Activated CD4-positive, alpha-beta T cell treated with anti-CD3 and anti-CD28 coated beads for 24 hours (primary cell): ENCODE measurements at places on chromosomes 12 and 14.

DNA sequence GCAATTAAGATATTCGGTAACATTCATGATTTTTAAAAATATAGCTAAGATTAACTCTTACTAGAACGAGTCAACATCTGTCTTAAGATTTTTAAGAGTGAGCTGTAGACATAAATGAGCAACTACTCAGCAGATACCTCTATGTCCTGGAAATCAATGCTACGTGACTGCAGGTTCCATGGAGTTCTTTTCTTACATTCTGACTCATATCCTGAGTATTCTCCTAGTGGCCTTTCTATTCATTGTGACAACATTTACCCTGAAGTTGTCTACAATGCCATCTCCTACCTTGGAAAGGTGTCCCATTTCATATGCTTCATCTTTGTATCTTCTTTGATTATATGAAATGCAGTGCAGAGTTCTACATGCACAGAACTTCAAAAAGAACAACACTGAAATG lies 59.9 kb downstream of the PKP2 start:
- DNase-seq: no peak

DNA sequence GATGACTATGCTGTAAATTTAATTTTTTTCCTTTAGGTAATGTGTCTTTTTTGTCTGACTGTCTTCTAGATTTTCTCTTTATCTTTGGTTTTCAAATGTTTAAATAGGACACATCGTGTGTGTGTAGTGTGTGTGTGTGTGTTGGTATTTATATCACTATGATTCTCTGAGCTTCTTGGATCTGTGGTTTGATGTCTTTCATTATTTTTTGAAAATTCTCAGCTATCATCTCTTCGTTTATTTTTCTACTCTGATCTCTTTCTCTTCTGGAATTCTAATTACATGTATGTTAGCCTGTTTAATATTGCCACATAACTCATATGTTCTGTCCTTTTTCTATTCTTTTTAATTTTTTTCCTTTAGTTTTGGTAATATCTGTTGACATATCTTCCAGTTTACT lies 73.5 kb upstream of the OR10AD1 start:
- DNase-seq: no peak

DNA sequence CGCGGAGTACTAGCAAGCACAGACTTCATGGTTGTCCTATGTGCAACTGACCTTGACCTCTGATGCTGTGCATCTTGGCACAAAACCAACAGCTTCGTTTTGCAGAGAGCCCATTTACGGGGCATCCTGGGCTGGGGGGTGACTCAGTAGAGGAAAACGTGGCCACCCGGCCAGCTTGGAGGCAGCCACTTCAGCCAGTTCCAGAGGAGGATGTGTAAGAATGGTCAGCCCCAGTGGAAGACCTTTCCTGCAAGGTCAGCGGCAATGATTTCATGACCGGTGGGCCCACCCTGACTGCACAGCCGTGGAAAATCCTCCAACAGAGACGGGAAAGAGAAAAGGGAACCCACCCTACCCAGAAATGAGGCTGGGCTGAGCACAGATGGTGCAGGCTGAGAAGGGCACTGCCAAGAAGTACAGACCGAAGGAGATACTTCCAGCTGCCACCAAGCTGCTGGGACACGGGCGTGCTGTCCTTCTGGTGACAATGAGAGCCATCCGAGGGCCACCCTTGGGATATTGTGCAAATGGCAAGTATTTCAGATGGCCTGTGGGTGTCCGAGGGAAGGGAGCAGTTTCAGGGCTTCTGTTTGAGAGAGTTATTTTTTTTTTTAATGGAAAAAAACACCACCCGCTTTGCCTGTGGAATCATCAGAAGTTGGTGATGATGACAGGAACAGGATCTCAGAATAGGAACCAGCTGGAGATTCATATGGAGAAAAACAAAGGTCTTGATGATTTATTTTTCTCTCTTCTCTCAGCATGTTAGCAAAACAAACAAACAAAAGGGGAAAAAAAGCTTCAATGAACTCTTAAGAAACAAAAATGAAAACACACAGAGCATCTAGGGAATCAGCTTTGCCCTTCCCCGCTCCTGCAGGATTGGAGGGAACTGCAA lies 120.2 kb upstream of the RFLNA start:
- no peak for DNase-seq

DNA sequence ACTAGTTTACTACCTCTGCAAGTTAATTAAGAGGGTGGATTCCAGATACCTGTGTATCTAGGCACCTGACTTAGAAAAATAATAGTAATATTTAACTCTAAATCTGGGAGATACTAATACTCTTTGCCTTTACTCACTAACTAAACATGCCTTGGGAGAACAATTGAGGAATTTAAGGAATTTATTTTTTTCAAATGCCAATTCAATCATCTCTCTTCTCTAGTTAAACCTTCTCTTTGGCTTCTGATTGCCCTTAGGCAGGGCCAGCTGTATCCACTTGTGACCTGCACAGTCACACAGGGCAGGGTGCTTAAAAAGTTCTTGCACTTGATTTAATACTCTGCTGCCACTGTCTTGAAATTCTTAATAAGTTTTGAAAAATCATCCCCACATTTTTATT lies 142.4 kb downstream of the PLCZ1 start:
- DNase-seq: no peak

GRCh38 chr14:23600806-23601205 lies 22.2 kb upstream of the JPH4 start:
- no peak for DNase-seq
